Bone marrow (tissue), 2 donors: ENCODE measurements at places on chromosomes 5 and 9.
A peak's percentile ranks its signal among the peaks of the same experiment; 100 is the strongest.

GRCh38 chr9:129954868-129955550 is 88.0 kb downstream of the FNBP1 start:
- DNase-seq: peak; percentile 64

DNA sequence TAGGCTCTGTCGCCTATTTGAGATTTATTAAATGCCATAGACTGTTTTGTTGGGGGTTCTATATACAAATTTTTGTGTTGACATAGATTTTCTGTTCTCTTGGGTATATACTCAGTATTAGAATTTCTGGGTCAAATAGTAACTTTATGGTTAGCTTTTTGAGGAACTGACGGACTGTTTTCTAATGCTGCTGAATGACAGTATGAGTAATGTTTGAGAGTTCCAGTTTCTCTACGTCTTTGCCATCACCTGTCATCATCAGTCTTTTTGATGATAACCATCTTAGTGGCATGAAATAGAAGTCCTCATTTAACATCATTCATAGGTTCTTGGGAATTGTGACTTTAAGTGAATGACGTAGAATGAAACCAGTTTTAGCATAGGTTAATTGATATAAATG is 60.1 kb downstream of the CCDC171 start:
- DNase-seq: no peak

GRCh38 chr9:126348911-126349550 is 22.4 kb downstream of the MVB12B start:
- DNase-seq: no peak

DNA sequence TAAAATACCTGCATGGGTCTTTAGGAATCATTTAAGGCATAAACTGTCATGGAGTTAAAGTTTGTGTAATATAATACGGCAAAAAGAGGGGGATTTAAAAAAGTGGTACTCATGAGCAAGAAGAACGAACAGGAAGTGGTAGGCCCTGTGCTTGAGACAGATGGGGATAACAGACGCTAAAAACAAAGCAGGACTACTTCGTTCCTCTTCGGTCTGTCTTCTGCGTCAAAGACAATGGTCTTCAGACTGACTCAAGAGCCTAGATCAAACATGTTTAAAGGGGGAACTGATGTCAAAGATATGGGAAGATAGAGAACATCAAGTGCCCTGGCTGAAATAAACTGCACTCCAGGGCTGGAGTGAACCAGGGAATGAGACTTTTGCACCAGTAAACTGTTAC is 59.8 kb upstream of the RFX3 start:
- DNase-seq: no peak

- DNase-seq: no peak
Measured at GRCh38 chr5:84274585-84275468, 109.9 kb downstream of the EDIL3 start.

- DNase-seq: no peak
Measured at GRCh38 chr5:179870403-179870903, 11.8 kb upstream of the MRNIP start.

GRCh38 chr5:56415356-56415765 is 182.2 kb upstream of the ANKRD55 start:
- peak; percentile 83 for DNase-seq

DNA sequence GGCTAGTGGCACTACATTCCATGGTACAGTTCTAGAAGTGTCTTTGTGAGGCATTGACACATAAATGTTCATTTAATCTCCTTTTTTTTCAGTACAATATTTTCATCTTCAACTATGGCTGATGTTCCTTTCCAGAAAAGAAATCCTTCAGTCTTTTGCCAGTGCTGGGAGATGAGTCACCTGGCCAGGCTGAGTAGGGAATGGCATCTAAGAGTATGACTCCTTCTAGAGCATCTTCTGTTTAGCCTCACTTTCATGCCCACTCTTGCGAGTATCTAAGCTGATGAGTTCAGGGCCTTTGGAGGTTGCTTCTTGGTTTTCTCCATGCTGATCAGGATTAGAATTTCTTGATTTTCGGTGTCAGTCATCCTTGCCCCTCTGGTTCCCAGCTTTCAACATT is 124.4 kb downstream of the SLC28A3 start:
- DNase-seq: no peak

- no peak for DNase-seq
Measured at GRCh38 chr9:133781828-133782135, 43.6 kb upstream of the SARDH start.

GRCh38 chr9:79215821-79216220 is 355.9 kb upstream of the TLE4 start:
- no peak for DNase-seq

DNA sequence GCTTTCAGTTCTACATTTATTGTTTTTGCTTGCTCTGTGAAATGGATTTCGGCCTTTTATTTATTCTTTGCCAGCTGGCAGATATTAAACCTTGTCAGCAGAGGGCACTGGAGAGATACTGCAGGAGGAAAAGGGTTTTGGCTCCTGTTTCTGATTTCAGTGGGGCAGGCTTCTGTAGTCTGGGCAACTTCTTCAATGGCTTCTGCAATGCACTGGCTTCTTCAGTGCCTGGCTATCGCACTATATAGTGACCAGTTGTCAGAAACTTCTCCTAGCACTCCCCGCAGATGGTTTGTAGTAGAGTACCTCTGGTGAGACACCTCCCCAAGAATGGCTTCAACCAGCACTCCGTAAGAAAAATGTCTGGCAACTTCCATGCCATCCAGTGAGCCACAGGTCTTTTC is 3.2 kb upstream of the NFX1 start:
- peak; percentile 74 for DNase-seq

DNA sequence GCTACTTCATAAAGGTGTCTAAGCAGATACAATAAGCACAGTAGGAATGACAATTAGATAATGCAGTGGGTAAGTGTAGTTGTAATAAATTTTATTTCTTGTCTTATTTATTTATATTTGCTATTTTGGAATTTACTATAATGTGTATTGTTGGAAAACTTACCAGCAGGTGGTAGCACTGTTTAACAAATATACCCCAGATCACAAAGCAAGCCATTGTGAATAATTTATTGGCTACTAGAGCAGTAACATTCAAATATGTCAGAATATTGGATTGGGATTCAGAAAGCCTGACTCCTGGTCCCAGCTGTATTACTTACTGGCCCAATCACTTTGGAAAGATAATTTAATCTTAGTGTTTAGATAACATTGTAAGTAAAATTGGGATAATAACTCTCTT is 78.0 kb downstream of the ISOC1 start:
- DNase-seq: no peak

DNA sequence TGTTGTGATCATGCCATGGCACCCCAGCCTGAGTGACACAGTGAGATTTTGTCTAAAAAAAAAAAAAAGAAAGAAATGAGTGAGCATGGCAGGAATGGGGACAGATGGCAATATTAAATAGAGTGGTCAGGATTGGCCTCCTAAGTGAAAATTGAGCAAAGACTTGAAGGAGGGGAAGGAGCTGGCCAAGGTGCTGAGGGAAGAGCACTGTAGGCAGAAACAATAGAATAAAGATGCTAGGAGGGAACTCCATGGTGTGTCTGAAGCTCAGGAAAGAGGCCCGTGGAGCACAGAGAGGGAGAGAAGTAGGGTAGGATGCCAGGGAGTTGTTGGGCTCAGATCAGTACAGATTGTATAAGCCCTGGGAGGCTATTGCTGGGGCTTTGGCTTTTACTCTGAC is 64.4 kb upstream of the PCAT7 start:
- no peak for DNase-seq

- no peak for DNase-seq
Measured at GRCh38 chr5:74966141-74967026, 86.0 kb downstream of the GCNT4 start.

GRCh38 chr5:533243-533954 is 9.2 kb upstream of the SLC9A3 start:
- DNase-seq: no peak

DNA sequence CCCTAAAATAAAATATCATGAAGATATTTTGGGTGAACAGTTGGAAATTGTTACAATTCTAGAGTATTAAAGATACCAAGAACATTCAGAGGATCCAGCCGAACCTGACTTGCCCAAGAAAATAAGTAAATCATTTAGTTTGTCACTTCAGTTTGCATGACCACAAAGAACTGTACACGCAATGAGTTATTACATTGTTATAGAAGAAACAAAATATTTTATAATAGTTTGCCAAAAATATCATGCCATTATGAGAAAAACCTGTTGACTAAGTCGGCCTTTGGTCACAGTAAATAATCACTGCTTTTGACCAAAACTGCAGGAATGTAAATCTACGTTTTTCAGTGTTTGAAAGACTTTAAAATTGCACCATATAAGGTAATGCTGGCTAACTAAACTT is 27.9 kb downstream of the TRIO start:
- DNase-seq: no peak

DNA sequence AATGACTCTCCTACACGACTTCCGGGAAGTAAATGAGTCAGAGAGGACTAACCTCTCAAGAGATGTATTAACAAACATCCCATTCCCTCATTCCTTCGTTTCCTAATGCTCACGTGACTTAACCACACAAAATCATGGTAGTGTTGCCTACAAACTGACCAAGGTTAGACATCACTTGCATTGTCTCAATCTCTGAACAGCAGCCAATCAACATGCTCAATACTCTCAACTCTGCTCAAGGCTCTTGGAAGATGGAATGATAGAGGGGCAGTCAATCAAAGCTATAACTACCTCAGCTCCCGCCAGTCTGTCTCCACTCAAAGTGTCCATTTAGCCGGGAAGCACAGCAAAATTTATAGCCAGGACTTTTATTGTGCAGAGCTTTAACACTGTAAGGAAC is 143.8 kb upstream of the PIK3R1 start:
- DNase-seq: no peak

- no peak for DNase-seq
Measured at GRCh38 chr9:8492024-8492423, 692.4 kb upstream of the DMAC1 start.

- peak; percentile 13 for DNase-seq
Measured at GRCh38 chr5:1801222-1801966, at the start of gene NDUFS6. Gene NDUFS6 (plus strand): TSS chr5:1801407. CDS start chr5:1801418, 11 bp downstream.

DNA sequence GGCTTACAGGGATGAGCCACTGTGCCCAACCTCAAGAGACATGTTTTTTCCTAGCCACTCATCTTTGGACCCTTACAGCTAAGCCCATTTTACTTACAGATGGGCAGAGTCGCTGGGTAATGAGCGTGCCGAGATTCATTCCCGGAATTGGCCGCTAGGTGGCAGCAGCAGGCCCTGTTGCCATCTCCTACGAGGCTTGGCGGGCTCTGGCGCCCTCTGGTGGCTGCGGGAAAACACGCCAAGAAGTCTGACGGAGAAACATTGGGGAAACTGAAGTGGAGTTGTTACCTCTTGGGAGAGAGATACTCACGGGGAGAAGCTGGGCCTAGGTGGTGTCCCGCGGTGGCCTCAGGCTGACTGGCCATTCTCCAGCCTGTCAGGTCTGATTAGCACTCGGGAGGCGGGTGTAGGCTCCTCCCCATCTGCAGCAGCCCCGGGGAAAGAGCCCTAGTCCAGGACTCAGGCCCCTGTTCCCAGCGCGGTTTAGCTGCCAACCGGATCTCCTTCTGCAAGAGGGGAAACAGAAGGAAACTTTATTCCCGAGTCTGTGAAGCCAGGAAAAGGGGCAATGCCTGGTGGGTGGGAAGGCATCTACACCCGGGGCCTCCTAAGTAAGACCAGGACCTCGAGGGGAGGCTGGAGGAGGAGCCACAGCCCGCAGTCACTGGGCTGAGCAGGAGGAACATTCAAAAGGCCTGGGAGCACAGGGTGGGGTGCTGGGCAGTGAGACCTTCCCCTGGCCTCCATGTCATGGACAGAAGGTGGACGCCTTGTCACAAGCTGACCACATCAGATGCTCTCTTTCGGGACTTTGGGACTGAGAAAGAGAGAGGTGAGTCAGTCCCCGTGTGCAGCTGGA is 9.7 kb downstream of the PTGES2 start:
- peak; percentile 85 for DNase-seq
